Naive thymus-derived CD8-positive, alpha-beta T cell (primary cell): ENCODE measurements at places on chromosomes 3 and 15.

- DNase-seq = no peak
Measured at GRCh38 chr3:81743096-81744025, 18.1 kb downstream of the GBE1 start.

DNA sequence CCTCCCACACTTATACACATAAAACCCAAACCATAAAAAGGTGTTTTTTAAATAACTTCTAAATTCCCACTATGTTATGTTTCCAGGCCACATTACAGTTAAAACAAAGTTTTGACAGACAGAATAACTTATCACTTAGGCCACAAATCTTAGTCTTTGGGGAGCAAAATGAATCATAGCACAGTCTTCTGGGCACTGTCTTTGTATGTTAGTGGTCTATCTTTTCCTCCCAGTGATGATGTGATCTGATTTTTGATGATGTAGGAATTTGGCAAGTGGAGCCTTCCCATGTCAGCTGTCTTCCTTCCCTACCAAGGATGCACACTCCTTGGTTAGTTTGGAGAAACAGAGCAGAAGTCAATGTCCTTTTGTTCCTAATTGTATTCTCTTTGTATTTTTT, 67.3 kb downstream of the THSD4 start:
- no peak for DNase-seq

DNA sequence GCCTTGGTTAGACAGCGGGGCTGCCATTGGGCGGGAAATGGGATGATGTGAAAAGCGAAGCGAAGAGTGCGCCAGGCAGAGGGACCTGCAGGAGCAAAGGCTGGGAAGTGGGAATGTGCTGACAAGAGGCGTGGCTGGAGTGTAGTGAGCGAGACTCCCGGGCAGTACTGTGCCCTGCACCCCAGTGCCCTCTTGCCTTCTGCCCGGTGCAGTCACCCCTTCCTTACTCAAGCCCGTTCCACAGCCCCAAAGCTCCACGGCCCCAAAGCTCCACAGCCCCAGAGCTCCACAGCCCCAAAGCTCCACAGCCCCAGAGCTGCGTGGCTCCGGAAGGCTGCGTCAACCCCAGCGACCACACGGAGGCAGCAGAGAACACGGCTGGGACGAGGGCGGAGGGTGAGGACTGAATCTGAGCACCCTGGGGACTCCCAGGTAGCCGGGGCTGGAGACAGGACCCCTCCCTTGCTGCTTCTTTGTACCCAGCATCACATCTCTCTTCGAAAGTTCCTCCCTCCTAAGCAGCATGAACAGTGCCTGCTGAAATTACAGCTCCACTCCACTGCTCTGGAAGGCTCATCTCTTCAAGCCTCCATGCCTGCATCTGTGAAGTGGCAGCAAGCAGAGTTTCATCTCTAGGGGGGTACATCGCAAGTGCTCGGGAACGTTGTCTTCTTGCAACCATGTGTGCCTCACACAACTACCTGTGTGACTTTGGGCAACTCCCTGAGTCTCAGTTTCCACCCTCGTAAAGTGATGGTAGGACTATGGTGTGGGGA, 108.9 kb downstream of the FBLN2 start:
- peak; percentile 73 for DNase-seq

DNA sequence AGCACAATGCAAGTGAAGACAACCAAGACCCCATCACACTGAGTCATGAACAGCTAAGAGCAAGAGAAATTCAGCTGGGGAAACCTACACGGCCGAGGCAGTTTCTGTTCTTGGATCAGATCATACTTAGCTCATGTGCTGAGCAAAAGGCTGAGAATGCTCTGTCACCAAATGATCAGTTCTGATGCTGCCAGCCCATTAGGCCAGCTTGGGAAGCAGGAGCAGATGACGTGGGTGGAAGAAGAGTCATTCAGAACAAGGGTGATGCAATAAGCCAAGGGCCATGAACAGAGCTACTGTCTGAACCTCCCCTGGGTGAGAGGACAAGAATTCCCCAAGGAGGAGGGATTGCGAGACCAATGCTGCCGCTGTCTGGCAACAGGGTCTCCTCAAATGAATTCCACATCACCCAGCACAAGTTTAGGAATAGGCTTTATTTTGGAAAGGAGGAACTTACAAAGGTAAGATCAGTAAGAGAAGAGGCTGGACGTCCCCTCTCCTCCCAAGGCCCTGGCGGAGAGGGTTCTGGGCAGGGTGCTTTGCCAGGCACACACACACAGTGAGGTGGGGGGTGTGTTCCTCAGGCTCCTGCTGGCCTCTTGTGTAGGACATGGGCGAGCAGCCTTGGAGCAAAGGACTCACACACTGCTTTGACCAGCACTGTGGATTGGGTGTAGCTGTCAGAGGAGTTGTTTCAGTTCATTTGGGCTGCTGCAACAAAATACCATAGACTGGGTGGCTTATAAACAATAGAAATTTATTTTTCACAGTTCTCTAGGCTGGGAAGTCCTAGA, 65.6 kb upstream of the CTXND1 start:
- no peak for DNase-seq

DNA sequence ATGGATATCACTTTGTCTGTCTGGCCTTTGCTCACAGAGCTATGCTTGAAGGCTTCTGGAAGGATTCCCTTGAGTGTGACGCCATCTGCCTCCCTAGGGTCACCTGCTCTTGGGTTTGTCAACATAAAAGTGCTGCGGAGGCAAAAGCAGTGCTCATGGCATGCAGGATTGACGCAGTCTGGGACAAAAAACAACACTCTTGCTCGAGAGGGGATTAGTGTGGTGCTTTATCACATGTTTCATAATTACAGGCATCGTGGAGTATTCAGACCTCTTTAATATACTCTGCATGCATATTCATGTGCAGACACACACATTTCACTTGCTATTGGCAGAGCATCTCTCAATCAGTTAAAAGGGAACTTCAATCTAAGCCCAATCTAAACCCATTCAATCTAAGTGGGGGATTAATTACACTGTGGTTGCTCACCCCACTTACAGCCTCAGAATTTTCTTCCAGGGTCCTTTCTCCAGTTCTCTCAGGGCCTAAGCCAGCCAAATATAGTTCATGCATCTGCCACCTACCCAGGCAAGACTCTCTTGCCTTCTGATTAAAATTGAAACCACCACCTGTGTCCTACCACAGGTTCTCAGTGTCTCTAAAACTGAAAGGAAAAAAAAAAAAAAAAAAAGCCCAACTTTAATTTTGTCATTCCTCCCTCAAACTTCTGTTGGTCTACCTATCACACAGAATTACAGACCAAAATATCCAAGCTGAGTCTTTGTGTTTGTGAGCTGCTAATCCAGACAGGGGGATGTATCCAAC, 75.6 kb downstream of the BFSP2 start:
- DNase-seq = no peak

DNA sequence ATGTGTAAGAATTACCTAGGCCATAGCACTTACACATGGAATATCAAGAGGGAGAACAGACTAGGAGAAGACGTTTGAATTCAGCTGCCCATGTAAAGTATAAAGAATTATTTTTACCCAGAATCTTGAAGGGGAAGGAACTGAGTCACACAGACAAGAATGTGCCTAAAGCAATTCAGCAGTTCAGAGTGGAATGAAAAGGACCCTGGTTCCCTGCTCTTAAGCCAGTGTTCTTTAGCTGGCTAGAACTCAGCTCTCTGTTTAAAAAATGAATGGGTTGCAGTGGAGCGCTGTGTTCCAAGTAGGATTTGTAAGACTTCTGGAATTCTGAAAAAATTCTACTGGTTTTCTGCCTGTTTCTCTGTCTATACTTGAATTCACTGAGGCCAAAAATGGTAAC, 440.2 kb downstream of the LPP start:
- DNase-seq = no peak

DNA sequence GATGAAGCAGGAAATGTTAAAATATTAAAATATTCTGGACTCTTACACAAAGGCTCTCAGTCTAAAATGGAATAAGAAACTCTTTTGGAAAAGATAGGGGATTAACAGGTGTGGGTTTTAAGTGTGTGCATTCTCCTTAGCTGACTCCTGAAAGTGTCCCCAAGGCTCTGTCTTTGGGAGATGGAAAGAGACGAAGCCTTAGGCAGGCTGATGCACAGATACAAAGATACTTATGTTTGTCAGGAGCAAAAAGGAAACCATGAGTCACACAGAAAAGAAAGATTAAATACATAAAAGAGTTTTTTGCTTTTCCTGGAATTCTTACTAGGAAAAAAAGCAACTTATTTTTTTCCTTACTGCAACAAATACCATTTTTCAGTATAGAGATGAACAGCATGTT, 23.8 kb upstream of the ABI3BP start:
- DNase-seq = no peak

DNA sequence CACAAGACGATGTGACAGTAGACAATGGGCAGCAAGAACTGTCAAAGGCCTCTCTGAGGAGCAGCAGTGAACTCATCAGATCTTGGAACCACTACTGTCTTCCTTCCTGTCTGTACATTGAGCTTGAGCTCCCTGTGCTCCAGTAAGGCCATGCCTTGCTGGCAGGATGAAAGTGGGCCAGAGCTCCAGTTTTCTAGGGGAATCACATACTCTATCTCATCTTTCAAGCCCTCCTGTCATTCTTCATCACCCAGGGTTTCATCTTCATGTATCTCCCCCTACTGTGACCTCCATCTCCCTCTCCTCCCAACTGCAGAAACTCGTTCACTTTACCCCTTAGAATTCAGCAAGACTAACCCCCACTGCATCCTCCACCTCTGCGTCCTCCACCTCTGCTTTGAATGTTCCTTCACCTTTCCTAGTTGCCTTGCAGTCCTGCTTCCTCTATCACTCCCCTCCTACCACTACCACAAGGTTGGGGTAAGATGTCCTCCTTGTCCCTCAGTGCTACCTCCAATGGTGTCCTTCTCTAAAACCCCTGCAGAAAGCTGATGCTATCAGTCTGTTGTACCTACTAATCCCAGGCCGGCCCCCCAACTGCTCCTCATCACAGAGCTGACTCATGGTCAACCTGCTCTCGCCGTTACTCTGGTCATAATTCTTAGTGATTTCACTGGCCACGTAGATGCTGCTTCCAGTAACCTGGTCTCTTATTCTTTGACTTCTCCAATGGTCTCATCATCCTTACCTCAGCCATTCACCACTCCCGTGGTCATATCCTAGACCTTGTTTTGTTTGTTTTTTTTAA, 22.3 kb downstream of the NKIRAS1 start:
- no peak for DNase-seq

DNA sequence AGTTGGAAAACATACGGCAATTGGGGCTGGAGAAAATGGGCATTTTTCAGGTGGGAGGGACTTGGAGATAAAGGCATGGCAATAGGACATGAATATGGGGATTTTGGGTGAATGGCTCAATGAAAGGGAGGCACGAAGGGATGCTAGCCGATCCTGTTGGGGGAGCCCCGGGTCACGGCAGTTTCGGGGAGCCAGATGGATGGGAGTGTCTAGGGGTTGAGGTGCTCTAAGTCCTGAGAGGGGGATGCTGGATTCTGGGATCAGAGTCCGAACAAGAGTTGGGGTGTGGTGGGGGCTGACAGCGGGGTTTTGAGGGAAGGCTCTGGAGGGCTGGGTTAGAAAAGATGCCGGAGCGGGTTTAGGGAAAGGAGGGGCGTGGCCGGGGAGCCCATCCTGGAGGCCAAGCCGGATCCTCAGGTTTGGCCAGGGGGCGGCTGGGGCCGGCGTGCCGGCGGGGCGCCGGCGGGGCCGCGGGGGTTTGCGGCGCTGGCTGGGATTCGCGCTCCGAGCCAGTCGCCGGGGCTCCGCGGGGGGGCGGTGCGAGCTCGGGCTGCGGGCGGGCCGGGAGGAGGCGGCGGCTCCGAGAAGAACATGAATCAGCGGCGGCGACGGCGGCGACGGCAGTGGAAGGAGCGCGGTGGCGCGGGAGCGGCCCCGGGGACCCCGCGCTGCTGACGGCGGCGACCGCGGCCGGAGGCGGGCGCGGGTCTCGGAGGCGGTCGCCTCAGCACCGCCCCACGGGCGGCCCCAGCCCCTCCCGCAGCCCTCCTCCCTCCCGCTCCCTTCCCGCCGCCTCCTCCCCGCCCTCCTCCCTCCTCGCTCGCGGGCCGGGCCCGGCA, at the start of gene TYRO3:
Gene TYRO3, plus strand, starts transcription at position 813 of the 839 bp plus-strand sequence. CDS start 46 bp downstream, outside the sequence.
- peak; percentile 54 for DNase-seq

DNA sequence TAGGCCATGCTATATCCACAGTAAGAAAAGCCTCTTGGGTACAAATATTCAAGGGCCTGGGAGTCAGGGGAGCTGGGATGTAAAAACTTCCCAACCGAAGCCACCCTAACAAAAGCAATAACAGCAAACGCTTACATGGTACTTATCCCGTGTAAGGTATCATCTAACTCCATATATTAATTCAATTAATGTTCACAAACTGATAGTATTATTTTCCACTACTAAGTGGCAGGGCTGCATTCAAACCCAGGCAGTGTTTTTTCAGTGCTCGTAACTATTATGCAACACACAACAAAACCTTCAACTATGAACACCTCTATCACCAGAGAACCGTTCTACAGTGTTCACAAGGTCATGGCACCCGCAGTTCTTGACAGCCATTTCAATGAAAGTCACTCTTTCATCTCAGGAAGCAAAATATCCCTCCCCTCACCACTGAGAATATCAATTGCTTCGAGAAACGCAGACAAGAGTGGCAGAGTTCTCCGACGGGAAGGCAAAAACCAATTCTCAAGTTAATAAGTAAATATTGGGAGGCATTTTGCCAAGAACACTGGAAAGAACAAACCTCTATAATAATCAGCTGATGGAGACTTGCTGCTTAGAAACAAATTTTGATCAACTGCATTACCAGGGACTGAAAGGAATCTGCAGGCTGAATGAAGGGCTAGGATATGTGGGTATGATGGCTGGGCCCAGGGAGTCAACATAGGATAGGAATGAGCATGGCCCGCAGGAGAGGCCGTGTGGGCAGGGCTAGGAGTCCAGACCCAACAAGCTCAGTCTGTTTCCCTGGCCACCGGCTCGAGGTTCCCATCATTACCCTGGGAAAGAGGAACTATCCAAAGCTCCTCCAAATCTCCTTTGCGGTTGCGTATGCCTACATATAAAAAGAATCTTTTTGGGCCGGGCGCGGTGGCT, 72.3 kb downstream of the XXYLT1 start:
- DNase-seq = no peak

DNA sequence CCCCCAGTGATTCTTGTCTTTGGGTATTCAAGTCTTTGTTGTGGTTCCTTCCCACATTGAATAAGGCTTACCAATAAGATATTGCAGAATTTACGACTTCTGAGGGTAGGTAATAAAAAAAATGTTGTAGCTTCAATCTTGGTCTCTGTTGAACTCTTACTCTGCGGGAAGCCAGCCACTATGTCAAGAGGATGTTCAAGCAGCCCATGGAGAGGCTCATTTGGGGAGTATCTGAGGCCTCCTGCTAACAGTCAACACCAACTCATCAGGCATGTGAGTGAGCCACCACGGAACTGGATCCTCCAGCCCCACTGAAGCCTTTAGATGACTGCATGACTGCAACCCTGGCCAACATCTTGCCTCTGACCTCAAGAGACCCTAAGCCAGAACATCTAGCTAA, 3.2 kb upstream of the TBC1D23 start:
- no peak for DNase-seq

- DNase-seq = no peak
Measured at GRCh38 chr3:47310391-47310790, 27.6 kb downstream of the KLHL18 start.

DNA sequence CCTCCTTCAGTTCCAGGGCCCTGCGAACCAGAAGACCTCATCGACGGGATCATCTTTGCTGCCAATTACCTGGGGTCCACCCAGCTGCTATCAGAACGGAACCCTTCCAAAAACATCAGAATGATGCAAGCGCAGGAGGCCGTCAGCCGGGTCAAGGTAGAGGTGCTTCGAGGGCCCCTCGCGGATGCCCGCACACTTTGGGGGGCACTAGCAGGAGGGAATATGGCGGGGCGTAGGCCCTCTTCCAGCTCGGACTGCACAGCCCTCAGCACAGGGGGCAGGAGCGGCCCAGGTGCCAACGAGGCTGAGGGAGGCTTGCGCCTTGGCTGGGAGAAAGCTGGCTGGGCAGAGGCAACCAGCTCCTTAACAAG, 176.6 kb downstream of the NSMCE3 start:
- no peak for DNase-seq
